Inflammatory macrophage treated with lipopolysaccharide for 4 hours (primary cell): ENCODE measurements at places on chromosomes 16 and 17.

- DNase-seq, result no peak
Measured at GRCh38 chr17:36849871-36850348, 87.4 kb upstream of the LHX1 start.

DNA sequence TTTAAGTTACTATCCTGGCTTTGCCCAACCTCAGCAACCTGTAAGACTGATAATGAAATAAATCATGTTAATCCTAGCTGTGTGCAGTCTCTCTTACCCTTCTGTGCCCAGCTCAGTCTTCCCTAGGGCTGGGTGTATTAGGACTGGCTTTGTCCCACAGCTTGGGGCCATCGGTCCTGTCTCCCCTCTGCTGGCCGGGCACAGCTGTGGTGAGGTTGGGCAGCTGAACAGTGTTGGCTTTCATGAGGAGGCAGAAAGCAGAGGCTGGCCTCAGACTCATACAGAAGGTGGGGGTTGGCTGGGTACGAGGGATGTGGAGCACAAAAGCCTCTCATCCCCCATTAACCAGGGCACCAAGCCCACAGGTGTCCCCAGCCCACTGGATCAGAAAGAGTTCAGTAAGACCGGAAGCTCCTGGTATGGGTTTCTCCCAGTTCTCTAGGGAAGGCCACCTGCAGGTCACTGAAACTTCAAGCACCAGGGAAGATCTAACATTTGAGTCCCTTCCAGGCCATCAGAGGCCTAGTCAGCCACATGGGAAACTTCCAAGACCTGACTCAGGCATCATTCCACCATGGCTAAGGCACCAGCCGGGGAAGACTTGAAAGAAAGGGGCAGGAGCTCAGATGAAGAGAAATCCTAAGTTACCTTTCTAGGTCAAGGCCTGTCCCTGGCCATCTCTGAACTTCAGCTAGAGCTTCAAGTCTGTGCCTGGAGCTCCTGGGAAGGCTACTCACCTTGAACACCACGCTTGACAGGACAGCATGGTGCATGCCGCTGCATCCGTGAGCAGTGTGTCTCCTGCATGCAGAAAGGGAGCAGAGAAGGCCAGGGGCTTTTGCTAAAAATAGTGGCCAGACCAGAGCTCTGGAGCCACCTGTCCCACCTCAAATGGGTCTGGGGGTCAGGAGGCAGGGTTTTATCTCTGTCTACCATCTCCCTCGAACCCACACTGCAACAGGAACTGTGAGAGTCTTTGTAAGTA, 8.8 kb downstream of the CNP start:
- no peak for DNase-seq

GRCh38 chr17:34580685-34581445, 1.5 kb downstream of the TMEM132E start:
- no peak for DNase-seq

- no peak for DNase-seq
Measured at GRCh38 chr17:37518826-37519225, 29.1 kb downstream of the DUSP14 start.

DNA sequence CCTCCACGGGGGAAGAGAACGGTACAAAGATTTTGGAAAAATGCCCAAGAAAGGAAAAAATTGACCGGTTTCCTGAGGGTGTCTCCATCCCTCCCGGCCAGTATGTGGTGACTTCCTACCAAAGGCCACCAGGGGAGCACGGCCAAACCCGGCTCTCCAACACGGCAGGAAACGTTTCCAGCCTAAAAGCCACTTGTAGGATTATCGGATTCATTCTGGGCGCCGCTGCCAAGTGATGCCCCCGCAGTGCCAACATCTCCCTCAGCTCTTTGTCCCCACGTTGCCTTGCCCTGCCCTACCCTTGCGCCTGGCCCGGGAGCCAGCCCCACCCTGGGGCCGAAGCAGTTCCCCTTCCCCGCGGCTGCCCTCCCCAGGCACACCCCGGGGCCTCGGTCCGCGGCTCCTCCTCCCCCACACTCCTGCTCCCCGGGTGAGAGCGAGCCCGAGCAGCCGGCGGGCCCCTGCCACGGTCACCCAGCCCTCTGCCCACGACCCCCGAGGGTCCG, 688 bp downstream of the CRK start:
- peak; percentile 59 for DNase-seq

DNA sequence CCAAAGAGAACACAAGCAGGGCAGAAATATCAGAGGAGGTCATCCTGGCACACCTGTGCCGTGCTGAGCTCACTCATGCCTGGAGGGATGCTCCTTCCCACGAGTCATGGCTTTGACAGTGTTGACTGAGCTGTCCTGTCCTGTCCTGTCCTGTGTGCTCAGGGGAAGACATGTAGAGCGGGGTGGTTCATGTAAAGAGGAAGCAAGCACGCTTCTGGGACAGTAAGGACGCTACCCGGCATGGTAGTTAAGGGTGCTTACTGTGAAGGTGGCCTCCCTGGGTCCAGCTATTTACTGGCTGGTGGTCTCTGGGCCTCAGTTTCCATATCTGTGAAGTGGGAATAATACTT, 398 bp downstream of the LGALS9 start:
- peak; percentile 56 for DNase-seq

- peak; percentile 32 for DNase-seq
Measured at GRCh38 chr16:78137782-78138616, 38.5 kb downstream of the WWOX start.

GRCh38 chr17:78041386-78042179, 83.1 kb downstream of the TNRC6C start:
- no peak for DNase-seq

DNA sequence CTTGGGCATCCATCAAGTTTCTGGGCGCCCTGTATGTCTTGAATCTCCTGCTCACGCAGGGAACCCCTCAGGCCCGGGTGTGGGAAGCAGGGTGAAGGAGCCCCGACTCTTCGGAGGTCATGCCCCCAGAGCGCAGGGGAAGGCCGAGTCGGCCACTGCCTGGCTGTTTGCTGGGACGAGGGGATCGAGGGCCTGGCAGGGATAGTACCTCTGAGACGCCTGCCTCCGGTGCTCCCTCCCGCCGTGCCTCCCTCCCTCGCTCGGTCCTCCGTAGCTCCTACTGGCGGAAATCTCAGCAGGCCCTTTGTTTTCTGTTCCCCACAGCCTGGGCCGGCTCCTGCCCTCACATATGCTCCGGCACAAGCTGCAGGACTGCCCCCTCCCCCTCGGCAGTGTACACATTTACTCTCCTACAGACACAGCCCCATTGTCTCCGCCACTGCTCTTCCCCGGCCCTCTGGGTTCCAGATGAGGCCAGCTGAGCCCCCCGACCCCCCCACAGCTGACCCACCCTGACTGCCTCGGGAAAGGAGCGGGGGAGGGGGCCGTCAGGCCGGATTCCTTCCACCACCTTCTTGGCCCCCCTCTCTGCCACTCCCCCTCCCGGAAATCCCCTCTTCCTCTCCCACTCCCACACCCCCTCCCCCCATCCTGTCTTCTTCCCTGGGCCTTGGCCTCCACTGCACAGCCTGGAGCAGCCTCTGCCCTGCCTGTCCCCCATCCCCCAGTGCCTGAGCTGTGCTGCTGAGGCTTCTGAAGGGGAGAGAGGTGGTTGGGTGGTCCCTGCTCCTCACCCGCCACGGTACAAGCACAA, 1.4 kb downstream of the TRAF4 start:
- DNase-seq, result peak; percentile 16

DNA sequence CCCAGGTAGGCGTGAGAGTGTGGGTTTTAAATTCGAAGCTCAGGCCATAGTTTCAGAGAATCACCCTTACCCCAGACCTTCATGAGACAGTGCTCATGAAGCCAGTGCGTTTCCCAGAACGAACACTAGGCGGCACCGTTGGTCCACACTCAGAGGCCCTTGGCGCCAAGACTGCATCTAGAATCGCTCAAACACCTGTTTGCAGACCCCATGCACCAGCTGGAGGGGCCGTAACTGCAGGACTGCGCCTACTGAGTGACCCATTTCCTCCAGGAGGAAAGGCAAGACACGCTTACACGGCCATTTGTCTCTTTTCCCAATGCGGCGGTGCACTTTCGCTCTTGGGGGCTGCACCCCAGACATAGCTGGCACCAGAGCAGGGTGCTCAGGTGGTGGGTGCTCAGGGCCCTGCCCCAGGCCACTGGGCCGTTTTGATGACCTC, 34.0 kb downstream of the ADGRG5 start:
- peak; percentile 72 for DNase-seq

- DNase-seq, result no peak
Measured at GRCh38 chr17:36682773-36683172, 81.4 kb downstream of the MRM1 start.

- no peak for DNase-seq
Measured at GRCh38 chr16:359067-359763, 6.7 kb upstream of the AXIN1 start.

DNA sequence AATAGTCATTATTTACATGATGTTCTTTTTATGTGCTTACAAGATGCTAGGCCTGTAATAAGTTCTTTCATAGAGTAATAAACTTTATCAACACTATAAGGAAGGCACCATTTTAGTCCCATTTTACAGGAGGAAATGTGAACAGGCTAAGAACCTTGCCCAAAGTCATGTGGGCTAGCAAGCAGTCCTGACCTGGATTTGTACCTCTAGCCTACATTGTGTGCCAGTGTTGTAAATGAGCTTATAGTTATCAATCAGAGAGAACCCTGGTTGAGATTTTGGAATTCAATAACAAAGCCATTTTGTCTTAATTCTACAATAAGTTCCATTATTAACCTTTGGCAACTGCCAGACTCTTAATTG, 6.7 kb upstream of the TBKBP1 start:
- no peak for DNase-seq

GRCh38 chr17:58755577-58756245, at the start of gene PPM1E:
Gene PPM1E (plus strand): TSS chr17:58755854.
- peak; percentile 23 for DNase-seq

DNA sequence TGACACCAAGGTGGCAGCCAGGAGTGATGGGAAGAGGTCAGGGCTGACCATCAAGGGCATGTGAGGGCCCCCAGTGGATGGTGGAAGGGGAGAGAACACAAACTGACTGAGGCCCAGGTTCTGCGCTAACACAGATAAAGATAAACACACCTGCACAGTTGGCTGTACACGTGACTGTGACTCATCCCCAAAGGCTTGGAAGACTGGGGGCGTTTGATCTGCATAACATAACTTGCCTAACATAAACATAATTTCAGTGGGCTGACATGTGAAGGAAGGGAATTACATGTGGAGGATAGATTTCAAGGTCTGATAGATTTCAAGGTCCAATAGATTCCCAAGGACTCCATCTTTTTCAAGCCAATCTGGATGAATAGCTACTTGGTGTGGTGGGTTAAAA, 100.9 kb upstream of the TNRC6C start:
- DNase-seq, result no peak

DNA sequence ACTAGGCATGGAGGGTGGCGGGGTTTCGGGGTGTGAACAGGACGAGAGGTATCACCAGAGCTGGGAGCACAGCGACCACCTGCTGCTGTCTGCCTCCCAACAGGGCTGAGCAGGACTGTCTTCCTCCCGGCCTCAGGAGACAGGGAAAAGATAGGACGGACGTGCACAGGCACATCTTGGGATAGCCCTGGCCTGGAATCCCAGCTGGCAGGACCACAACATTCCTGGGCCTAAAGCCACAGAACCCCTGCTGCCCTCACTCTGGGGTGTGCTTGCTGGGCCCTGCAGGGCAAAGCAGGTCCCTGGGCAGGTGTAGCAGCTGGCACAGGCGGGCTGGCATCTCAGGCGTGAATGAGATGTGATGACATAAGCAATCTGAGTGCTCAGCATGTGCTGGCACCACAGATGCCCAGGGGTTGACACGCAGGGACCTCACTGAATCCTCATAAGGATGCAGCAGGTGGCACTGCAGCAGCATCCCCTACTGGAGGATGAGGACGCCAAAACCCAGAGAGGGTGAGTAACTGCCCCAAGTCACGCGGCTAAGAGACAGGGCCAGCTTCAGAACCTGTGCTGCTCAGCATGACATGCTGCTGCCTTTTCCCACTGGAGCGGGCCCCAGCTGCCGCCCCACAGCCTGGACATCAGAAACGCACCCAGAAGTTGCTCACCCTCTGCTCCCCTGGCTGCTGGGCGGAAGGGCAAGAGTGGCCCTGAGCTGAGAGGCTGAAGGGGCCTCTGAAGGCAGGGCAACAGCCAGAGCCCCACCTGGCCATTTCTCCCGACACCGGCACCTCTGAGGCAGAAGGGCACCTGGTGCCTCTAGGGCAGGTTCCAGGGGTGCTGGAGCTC, 7.1 kb downstream of the CORO7 start:
- no peak for DNase-seq

DNA sequence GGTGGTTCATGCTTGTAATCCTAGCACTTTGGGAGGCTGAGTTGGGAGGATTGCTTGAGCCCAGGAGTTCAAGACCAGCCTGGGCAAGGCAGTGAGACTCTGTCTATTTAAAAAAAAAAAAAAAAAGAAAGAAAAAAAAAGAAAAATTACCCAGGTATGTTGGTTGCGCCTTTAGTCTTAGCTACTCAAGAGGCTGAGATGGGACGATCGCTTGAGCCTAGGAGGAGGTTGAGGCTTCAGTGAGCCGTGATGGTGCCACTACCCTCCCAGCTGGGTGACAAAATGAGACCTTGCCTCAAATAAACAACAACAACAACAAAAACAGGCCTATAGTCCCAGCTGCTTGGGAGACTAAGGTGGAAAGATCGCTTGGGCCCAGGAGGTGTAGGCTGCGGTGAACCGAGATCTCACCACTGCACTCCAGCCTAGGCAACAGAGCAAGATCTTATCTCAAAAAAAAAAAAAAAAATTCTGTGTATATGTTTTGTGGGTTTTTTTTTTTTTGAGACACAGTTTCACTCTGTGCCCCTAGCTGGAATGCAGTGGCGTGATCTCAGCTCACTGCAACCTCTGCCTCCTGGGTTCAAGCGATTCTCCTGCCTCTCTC, 12.5 kb upstream of the ANKRD40CL start:
- no peak for DNase-seq

DNA sequence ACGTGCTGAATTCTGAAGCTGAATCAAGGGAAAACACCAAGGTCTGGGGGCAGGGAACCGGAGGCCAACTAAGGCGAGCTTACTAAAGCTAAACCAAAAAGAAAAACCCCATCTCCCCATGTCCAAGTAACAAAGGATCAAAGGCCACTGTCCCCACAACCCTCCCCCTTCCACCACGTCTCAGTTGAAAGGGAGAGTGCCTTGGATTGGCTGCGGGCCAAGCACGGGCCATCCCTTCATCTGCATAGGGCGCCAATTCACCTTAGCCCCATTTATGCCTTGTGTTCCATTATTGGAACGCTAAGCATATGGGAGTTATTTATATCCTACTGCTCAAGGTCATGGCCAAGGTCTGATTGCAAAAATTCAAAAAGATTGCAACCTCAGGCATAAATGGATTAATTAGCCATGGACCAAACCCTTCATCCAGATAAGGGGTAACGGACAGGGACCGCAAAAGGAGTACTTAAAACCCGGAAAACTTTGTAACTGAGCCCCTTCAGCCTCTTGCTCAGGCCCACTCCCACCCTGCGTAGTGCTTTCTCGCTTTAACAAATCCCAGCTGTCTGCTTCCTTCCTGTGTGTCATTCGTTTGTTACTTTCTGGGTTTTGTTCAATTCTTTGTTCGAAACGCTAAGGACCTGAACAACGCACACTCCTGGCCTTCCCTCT, 740 bp upstream of the ATP6V0D1 start:
- no peak for DNase-seq

DNA sequence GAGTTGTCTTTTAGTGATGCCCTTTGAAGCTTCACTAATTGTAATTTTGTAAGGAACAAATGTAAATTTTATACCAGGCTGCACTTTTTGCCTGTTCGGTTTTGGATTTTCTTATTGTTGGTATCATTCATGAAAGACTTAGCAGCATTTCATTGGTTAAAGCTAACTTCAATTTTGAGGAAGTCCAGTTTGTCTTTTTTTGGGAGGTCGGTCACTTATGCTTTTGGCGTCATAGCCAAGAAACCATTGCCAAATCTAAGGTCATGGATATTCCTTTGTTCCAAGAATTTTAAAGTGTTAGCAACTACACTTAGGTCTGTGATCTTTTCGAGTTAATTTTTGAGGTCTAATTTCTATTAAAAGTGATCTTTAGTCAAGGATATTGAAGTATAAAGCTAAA, 77.1 kb downstream of the PRKCA start:
- peak; percentile 18 for DNase-seq
